ENCODE measurements at places on chromosomes 5 and 9.

GRCh38 chr5:170861917-170862766 lies at the start of gene RANBP17:
Gene RANBP17, plus strand, starts transcription at chr5:170862018.
- DNase-seq: no peak

GRCh38 chr5:98787131-98787719 lies 13.8 kb downstream of the RGMB start:
- DNase-seq: no peak

DNA sequence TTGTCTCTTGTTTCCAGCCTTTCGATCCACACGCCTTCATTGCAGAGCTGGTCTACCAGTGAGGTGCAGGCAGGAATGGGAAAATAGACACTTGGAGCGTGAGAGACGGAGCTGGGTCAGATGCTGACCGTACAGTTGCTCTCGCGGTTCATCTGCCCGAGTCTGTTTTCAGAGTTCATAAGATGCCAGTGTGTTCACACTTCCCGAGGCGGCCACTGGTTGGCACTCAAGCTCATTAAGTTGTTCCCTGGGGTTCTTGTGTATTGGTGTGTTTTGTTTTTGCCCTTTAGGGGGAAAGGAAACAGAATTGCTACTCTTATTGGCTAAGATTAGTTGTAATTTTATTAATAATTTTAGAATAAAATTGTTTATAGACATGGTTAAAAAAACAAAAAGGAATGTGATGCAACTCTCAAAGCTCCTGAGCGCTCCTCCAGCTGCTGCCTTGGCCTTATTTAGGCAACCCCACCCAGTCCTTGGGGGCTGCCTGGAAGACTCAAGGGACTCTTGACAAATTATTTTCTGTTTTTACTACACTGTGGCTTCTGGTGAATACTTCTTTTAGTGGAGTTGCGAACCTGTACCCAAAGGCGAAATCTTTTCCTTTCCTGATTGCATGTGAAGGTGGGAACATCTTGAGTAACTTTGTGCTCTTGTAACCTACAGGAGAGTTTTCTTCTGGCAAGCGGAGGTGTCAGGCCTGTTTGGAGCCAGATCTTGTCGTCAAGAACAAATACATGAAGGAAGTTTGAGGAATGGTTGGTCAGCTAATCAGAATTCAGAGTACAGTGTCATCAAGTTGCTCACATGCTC lies 146.1 kb downstream of the MAST4 start:
- DNase-seq: no peak

- no peak for DNase-seq
Measured at GRCh38 chr9:124708633-124709291, 62.3 kb downstream of the NR6A1 start.

Data from stimulated activated CD4-positive, alpha-beta T cell treated with anti-CD3 and anti-CD28 coated beads, Interleukin-1b, Interleukin-23, amount 100 ng/mL, for 1 hour (primary cell).